ENCODE measurements at places on chromosomes 1 and 21.

DNA sequence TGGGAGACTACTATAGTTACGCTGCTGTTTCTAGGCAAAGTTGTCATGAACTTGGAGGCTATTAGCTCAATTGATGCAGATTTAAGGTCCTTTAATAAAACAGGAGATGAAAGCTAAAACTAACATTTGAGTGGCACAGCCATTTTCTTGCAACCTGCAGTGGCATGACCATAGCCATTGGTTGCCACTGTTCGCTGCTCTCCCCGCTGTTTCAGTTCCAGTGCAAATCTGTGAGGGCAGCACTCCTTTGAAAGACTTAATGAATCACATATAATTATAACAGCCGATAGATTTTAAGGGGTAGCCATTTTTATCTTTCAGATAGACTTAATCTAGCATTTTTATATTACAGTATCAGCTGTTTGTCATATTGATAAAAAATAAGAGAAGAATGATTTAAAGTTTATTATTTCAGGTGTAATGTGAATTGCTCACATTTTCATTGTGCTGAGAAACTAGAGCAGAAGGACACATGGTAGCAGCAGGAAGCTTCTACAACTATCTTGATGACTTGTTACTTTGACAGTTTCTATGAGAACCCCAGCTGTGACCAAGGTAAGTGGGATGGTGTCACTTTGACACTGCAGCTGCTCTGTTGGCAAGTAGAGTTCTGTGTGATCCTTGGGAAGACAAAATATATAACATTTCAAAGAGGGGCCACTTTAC lies 203.7 kb downstream of the PLA2G4A start:
- no peak for DNase-seq

DNA sequence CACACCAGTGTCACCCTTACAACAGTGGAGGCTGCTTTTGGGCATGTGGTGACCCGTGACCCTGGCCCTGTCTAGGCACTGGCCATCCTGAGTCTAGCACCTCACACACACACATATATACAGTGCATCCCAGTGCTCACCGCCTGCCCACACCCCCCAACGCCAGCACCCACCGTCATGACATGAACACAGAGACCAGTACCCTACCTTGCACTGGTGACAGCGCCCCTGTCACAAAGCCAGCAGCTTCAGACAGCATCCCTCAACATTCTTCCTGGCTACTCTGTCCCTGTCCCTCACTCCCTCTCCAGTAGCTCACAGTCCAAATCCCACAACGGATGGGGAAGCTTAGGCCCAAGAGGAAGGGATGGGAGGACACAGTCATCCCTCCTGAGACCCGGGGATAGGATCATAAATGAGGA lies 27.1 kb downstream of the AHDC1 start:
- no peak for DNase-seq

GRCh38 chr1:69993810-69994209 lies 211.6 kb downstream of the LRRC40 start:
- DNase-seq, result no peak

GRCh38 chr1:109691759-109692158 lies 4.1 kb downstream of the GSTM1 start:
- no peak for DNase-seq

DNA sequence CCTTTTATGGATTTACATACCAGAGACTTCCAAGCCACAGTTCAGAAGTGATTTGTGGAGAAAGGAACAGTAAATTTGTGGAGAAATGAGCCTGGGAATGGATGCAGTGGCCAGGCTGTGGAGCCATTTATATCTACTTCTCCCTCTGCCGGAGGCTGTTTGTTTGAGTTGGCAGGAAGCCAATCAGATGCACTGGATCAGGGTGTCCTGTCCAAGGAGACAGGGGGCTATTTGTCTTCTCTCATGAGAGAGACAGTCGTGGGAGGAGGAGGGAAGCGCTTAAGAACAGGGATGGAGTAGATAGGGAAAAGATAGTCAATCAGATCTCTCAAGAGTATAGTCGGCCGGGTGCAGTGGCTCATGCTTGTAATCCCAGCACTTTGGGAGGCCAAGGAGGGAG lies 2.8 kb upstream of the HAPLN2 start:
- peak; percentile 91 for DNase-seq

DNA sequence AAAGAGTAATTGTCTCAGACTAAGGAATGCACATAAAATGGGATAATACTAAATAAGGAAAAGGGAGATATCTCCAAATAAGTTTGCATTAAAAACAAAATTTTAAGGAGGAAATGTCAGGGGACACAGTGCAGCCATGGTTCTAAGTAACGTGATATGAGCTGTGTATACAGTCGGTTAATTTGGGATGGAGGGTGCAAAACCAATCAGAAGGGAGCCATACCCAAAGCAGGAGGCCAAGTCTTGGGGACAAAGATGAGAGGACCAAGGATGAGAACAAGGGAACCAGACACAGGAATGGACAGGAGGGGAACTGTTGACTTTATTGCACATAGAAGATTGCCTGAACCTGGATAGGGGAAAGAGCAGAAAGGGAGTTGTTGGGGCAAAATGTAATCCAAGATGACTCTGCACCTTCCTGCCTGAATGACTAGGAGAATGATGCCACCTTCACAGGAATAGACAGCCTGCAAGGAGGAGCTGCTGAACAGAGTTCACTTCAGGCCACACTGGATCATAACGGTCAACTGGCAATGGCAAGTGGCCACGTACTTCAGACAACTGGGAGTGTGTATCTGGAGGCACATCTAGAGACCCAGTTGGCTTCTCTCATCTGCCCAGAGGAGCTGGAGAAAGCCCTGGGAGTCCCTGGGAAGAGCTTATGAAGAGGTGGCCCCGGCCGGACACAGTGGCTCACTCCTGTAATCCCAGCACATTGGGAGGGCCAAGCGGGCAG lies 22.0 kb upstream of the BOLA1 start:
- no peak for DNase-seq

DNA sequence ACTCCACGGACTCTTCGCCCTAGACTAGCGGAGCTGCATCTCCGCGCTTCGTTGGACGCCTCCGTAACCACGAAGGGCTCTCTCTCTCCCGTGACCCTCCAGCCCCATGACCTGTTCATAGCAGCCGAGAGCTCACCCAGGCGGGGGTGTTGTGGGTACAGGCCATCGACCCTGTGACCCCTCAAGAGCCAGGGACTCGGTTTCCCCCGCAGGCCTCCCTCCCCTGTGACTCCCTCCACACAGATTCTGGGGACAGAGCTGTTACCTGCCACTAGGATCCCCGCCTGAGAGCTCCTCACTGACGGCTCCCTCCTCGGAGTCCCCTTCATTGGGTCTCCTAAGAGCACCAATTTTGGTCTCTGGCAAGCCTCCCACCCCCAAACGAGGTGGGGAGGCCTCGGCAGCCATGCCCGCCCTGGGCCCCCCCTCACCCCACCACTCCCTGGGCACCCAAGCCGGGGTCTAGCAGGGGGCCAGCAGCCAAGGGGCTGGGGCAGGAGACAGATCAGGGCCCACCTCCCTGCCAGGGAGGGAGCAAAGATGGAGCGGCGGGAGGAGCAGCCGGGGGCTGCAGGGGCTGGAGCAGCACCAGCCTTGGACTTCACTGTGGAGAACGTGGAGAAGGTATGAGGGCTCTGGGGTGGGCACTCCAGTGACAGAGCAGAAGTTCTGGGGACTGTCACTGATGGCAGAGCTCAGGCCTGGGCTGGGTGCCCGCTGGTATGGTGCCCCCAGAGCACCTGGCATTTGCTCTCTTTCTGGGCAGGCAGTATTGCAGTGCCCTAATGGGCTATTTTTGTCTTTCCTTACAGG lies 517 bp downstream of the IPO13 start:
- DNase-seq, result no peak

DNA sequence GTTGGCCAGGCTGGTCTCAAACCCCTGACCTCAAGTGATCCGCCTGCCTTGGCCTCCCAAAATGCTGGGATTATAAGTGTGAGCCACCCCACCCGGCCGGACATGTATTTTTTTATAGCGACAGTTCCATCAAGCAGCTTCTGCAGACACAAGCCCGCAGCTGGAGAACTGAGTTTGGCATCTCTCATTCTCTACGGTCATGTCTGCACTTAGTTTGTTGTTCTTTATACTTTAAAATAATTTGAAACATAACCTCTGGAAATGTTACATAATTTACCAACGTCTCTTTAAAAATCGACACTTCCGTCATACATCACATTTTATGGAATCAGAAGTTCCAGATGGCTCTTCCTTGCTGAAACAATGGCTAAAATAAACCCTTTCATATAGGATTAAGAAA lies 183.6 kb downstream of the DYRK1A start:
- no peak for DNase-seq

DNA sequence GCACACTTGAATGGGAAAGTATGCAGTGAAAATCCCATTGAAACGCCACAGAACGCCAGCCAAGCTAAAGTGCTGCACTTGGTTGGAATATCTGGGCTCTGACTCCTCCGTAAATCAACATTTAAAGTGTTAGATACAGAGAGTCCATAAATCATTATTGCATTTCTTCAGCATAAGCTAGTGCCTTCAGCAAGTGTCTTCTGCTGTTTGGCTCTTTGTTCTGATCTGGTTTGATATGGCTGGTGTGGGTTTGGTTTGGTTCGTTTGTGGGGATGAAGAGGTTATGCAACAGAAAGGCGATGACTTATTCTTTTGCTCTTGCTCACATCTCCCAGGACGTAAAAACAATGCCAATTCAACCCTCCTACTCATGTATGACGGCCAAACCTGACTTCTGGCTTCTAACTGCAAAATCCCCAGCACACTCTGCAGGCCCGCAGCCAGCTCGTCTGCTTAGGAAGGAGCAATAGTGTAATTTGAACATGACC lies 121.8 kb upstream of the ERG start:
- DNase-seq, result no peak

DNA sequence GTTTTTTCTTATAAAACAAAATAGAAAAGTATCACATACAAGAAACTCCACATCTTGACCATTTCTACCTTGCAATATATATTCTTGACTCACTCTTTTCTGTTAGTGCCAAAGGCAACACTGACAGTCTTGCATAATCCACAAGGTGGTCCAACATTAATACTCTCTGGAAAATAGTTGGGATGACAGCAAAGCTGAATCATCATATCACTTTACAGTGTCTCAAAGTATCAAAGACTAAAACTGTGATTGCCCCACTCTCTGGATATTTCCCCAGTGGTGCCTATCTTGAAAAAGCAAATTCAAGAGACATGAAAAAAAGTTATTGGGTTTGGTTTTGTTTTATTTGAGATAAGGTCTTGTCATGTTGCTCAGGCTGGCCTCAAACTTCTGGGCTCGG lies 14.6 kb upstream of the TGFBR3 start:
- DNase-seq, result no peak

DNA sequence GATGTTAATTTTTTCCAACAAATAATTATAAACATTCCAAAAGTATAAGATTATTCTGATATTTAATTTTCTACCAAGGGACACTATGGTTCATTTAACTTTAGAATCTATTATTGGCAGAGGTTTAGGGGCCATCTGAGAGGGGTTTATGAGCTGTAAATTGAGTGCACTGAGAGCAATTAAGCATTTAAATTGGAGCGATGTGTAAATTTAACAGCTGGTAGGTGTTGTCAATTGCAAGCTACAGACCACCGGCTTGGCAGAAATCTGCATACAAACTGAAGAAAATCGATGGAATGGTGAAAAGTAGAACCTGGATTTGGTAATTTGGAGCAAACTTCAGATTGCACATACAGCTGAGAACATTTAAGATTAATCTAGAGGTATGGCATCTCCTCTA lies 55.8 kb upstream of the MTF2 start:
- no peak for DNase-seq

GRCh38 chr1:66476774-66477173 lies 57.2 kb upstream of the SGIP1 start:
- DNase-seq, result no peak

GRCh38 chr21:21750124-21750825 lies 752.1 kb downstream of the NCAM2 start:
- no peak for DNase-seq

DNA sequence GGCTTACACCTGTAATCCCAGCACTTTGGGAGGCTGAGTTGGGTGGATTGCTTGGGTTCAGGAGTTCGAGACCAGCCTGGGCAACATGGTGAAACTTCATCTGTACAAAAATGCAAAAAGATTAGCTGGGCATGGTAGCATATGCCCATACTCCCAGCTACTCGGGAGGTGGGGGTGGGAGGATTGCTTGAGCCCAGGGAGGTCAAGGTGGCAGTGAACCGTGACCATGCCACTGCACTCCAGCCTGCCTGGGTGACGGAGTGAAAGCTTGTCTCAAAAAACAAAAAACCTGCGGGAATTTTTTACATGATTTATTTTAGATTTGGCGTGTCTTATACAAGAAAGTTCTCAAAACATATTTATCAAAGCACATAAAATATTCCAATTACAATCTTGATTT lies 27.8 kb upstream of the MTR start:
- DNase-seq, result no peak

DNA sequence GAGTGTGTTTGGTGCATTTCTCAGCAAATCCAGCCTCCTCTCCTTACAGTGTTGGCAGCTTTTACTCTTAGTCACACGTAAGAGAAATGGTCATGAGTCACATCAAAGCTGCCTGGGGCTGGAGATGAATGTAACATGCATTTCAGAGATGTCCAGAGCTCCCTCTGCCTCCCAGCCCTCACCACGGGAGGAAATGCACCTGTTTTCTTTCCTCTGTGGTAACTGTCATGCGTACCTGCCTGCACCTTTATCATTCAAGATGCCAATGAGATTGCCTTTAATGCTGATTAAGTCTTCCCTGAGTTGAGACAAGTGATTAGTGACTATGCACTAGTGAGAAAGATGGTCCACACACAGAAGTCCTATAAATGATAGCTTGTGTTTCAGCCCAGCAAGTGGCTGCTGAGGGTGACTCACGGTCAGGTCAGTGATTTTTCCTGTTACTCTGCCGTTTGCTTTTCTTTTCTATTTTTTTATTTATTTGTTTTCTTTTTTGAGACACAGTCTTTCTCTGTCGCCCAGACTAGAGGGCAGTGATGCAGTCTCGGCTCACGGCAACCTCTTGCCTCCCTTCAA lies 277.3 kb upstream of the FMN2 start:
- no peak for DNase-seq

DNA sequence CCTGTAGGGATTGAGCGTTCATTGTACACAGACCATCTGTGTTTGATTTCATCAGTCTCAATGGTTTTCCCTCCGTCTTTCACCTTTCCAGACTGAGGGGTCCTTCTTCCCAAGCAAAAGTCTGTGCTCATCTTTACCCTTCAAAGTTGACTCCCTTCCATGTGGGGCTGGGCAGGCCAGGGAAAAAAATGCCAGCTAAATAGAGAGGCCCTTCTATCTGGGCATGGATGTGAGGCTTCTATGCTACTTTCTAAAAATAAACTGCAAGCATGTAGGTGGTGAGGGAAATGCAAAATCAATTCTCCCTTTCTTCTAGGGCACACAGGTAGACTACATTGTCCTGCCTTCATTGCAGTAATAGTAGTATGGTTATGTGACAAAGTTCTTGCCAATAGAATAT lies 46.7 kb upstream of the ITPKB start:
- no peak for DNase-seq

GRCh38 chr1:109498161-109498801 lies 4.4 kb downstream of the CYB561D1 start:
- DNase-seq, result peak; percentile 85

GRCh38 chr1:156801409-156802121 lies 15.1 kb downstream of the SH2D2A start:
- no peak for DNase-seq

GRCh38 chr1:21816602-21817302 lies 4.7 kb downstream of the LDLRAD2 start:
- DNase-seq, result no peak

Measured in SHP77 (cell line).